ENCODE measurements at places on chromosomes 1 and 21. TPM values are rescaled to one million over a fixed set of nuclear protein-coding genes. Genes with fewer than 3 reads are reported as not detected.

The DYRK3 gene
- total RNA-seq = 26.5 TPM

The HOOK1 gene
- not detected for total RNA-seq

The PBX1 gene
- 34.2 TPM for total RNA-seq

The SLC37A1 gene
- 1.8 TPM for total RNA-seq

The MEX3A gene
- 0.73 TPM for total RNA-seq

The CDC20 gene
- 121 TPM for total RNA-seq

The FCGR3A gene
- total RNA-seq = not detected

The STPG1 gene
- 5.1 TPM for total RNA-seq

The OLFML2B gene
- 39.5 TPM for total RNA-seq

The KCNA2 gene
- total RNA-seq = not detected

The SRM gene
- 41.2 TPM for total RNA-seq

The NDUFV3 gene
- 61.0 TPM for total RNA-seq

The KMO gene
- under 0.01 TPM for total RNA-seq

The ATP1A4 gene
- total RNA-seq = not detected

The CASQ1 gene
- total RNA-seq = not detected

The NPR1 gene
- total RNA-seq = 6.3 TPM

The SPATA46 gene
- total RNA-seq = not detected

The ALDH4A1 gene
- total RNA-seq = 4.8 TPM

The DENND1B gene
- total RNA-seq = 5.5 TPM

The SLC35F3 gene
- not detected for total RNA-seq

The FASLG gene
- not detected for total RNA-seq

The CAMSAP2 gene
- 23.9 TPM for total RNA-seq

The KIF14 gene
- total RNA-seq = 18.6 TPM

The PCAT6 gene
- total RNA-seq = not detected

The OR2T11 gene
- total RNA-seq = not detected

The SLC44A5 gene
- total RNA-seq = not detected

The CLCA1 gene
- not detected for total RNA-seq

The F13B gene
- total RNA-seq = not detected

The MROH9 gene
- not detected for total RNA-seq

The KCNJ10 gene
- total RNA-seq = not detected

The UCK2 gene
- total RNA-seq = 78.3 TPM

The RSPO1 gene
- under 0.01 TPM for total RNA-seq

The ELF3 gene
- not detected for total RNA-seq

The ITGB2 gene
- total RNA-seq = not detected

Data from subcutaneous preadipocyte (primary cell).